ENCODE measurements at places on chromosomes 11 and 22.

DNA sequence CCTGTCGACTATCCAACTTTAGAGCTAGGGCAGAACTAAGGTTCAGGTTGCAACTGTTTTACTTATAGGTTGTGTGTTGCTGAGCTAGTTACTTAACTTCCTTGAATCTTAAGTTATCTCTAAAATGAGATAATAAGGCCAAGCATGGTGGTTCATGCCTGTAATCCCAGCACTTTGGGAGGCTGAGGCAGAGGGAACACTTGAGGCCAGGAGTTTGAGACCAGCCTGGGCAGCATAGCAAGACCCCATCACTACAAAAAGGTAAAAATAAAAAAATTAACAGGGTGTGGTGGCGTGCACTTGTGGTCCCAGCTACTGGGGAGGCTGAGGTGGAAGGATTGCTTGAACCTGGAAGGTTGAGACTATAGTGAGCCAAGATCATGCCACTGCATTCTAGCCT is 2.1 kb downstream of the ACCS start:
- no peak for DNase-seq

- DNase-seq: no peak
These were observed 870.7 kb downstream of the TBC1D22A start for GRCh38 chr22:47633111-47633510.

DNA sequence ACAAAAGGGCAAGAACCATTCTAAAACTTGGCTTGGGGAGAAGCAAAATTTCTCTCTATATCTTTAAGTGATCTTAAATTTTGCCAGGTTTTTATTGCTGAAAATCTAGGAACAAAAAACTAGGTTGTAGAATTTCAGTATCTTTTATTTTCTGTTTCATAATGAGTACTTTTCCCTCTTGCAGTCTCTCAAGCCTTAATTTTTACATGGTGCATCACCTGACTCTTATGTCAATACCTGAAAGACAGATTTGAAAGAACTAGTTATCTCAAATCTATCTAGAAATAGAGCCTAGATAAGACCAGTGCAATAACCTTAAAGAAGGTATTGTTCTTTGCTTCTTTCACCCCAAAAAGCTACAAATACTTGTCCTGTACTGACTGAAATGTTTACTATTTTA is 122.1 kb downstream of the TRIM44 start:
- no peak for DNase-seq

DNA sequence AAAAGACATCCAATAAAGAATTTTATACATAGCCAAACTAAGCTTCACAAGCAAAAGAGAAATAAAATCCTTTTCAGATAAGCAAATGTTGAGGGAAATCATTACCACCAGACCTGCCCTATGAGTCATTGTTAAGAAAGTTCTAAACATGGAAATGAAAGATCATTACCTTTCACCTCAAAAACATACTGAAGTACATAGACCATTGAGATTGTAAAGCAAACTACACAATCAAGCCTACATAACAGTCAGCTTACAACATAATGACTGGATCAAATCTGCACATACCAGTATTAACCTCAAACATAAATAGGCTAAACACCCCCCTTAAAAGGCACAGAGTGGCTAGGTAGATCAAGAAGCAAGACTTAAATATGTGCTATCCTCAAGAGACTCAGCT is 501.0 kb upstream of the LUZP2 start:
- DNase-seq: no peak

GRCh38 chr22:42347281-42347824 is 76.9 kb upstream of the TCF20 start:
- DNase-seq: no peak

DNA sequence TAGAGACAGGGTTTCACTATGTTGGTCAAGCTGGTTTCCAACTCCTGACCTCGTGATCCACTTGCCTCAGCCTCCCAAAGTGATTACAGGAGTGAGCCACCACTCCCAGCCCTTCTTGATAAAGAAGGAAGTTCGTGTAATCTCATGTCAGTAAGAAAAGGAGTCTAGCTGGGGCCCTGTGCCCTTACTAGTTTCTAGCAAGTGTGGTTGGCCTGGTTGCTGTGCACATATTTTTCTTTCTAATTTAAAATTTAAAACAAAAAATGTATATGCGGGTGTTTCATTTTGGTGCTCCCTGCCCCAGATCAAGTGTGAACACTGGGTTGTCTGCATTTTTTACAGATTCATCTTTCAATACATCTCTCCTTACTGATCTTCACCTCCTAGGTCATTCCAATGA is 770.8 kb upstream of the TENM4 start:
- DNase-seq: no peak

GRCh38 chr22:35230839-35231584 is 26.3 kb upstream of the HMGXB4 start:
- DNase-seq: no peak

- DNase-seq: no peak
These were observed 8.4 kb downstream of the EPS8L2 start for GRCh38 chr11:714436-714835.

- no peak for DNase-seq
These were observed 22.1 kb upstream of the BDNF start for GRCh38 chr11:27722117-27722952.

- no peak for DNase-seq
These were observed 10.8 kb downstream of the C1QTNF6 start for GRCh38 chr22:37177221-37177620.

DNA sequence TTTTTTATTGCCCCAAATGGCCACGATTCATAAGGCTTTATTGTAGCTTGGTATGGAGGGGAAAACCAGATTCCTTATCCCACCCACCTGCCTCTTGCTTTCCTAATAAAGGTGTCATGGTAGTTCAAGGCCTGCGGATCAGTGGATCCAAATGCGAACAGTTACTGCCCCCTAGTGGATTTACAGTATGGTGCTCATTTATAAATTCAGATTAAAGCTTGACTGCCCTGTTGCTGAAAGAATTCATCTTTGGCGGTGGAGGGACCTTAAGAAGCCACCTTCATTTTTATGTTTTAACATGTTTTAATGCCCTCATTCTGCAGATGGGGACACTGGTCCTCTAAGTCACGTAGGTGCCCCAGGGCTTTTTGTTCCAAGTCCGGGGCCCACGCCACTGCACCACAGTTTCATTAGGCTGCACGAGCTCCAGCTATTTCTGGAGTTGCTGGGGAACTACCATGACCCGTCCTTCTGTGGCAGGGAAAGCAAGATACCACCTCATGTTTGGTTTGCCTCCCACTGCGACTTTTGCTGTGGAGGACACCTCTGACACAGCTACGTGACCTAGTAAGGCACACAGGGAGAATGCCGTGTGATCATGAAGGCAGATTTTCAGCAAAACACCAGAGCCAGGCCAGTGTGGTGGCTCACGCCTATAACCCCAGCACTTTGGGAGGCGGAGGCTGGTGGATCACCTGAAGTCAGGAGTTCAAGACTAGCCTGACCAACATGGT is 15.6 kb upstream of the INCENP start:
- DNase-seq: peak; percentile 57

DNA sequence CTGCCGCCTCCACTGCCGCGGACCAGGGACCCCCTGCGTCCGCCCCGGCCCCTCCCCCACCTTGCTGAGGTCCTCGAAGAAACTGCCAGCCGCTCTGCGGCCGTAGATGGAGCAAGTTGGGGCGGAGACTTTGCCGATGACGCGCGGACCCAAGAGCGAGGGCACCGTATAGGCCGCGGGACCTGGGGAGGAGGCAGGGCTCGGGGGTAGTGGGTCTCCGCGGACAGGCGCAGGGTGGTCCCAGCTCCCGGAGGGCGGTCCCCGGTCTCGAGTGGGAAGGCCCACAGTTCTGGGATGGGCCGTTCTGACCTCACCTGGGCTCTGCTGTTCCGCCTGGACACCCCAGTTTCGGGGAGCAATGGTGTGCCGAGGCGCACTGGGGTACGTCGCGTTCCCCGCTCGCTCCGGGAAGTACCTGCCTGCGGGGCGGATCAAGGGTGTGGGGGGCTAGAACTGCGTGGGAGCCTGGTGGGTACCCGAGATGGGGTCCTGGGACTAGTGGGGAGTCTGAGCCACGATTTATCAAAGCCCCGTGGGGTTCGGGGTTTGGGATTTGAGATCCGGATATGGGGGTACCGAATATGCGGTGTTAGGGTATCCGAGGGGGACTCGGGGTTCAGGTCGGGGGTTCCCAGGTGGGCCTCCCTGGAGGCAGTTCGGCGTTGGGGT is 1.2 kb upstream of the TYMP start:
- peak; percentile 89 for DNase-seq

DNA sequence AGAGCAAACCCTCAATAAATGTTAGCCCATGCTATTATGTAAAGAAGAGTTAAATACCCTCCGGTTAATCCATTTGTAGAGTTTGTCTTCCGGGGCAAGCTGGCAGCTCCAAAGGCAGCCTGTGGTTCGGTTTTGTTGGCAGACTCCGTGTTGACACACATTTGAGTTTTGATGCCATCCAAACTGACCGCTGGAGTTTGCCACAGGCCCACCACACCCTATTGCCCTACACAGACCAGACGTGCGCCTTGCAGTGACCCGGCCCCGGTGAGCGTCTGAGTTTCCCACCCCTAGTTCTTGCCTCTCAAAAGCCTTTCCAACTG is 25.1 kb downstream of the ELFN2 start:
- DNase-seq: no peak

DNA sequence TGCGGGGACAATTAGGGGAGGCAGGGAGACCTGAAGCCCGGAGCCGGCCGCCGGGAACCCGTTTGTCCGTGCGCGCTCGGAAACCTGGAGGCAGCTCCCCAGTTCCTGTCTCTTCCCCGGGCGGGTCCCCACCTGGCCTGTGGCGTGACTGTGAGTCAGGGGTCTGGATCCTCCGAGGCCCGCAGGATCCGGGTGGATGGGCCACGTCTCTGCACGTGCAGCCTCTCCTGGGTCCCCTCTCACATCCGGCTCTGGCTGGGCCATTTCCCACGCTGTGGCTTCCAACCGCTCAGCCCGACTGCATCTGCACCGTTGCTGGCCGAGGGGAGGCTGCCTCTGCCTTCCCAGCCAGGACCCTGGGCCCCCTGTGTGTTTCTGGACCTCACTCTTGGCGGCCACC is 14.8 kb upstream of the H19 start:
- DNase-seq: no peak

DNA sequence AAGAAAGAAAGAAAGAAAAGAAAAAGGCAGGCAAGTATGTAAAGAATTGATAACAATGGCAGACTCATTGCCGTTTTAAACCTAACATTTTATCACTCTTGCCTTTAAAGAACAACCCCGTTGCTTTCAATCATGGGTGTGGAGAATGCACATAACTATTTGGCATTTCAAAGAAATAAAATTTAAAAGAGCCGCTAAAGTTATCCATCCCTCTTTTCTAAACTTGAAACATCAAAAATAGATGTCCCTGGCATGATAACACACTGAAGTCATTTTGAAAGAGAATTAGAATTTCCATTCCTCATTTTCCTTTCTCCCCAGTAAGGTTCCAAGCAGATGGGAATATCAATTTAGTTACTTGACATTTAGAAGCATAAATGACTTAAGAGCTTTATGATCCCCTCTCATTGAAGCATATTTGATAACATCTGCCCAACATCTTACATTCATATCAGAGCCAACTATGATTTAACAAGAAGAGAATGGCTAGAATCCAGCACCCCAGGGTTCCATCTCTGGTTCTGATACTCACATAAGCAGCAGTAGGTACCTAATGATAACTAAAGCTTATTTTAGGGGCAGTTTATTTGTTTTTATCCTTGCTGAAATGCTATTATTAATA is 529.6 kb upstream of the LRRC4C start:
- no peak for DNase-seq

DNA sequence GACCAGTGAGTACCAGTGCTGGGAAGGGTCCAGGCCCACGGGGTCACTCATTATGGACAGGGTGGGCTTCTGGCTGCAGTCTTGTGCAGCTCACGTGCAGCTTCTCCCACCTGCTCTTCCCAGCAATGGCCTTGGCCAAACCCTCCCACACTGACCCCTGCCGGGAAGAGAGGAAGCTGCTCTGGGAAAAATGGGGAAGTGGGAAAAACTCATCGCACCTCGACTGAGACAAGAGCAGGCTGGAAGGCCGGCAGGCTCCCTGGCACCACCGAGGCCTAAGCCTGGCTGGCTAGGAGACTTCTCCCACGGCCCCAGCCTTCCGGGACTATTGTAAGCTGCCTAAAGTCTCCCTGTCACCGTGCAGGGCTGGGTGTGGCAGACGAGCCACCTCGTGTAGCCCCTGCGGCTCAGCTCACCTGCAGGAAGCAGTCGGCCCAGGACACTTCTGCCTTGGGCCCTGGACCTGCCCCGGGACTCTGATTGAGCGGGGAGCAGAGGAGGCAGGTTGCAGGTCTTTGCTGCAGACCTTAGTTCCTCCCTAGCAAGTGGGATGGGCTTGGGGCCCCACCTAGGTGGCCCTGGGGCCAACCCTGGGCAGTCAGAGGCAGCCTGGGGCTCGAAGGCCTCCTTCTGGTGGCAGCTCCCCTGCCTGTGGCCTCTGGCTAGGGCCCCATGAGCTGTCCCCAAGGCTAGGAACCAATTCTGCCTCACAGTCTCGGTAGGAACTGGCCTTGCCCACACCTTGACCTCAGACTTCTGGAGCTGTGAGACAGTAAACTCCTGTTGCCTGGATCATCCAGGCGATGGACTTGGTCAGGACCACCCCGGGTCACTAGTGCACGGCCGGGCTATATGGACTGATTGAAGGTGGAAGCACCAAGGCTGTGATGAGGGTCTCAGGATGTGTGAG is 23.1 kb downstream of the MRGPRG start:
- no peak for DNase-seq

GRCh38 chr11:115974703-115975102 is 470.5 kb upstream of the CADM1 start:
- DNase-seq: no peak

GRCh38 chr22:19387038-19387437 is 44.5 kb downstream of the HIRA start:
- DNase-seq: no peak

DNA sequence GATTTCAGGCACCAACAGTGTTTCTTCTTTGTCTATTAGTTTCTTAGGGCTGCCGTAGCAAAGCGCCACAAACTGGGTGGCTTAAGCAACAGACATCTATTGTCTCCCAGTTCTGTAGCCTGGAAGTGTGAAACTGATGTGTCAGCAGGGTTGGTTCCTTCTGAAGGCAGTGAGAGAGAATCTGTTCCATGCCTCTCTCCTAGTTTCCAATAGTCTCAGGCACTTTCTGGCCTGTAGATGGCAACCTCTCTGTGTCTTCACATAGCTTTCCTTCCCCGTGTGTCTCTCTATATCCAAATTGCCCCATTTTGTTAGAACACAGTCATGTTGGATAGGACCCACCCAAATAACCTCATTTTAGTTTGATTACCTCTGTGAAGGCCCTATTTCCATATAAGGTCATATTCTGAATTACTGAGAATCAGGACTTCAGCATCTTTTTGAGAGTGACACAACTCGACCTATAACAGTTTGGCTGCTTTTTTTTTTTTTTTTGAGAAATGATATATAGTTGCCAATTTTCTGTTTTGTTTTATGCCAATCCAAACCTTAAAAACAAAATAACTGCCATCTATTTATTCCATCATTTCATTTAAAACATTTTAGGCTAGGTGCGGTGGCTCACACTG is 108.2 kb downstream of the SLC36A4 start:
- DNase-seq: no peak

GRCh38 chr22:25692397-25693267 is 49.4 kb upstream of the MYO18B start:
- DNase-seq: no peak
